ENCODE measurements at places on chromosomes 13 and 19.

GRCh38 chr19:8240274-8241229, 31.4 kb downstream of the CERS4 start:
- DNase-seq, result peak; percentile 82

GRCh38 chr13:29593605-29594297, 1.7 kb downstream of the SLC7A1 start:
- DNase-seq, result no peak

GRCh38 chr13:98254513-98254912, 77.4 kb upstream of the RNF113B start:
- DNase-seq, result no peak

GRCh38 chr13:71242201-71242600, 624.8 kb downstream of the DACH1 start:
- DNase-seq, result no peak

- DNase-seq, result no peak
These were observed 1.4 kb downstream of the EVI5L start for GRCh38 chr19:7831452-7831851.

GRCh38 chr19:48635966-48636858, 967 bp downstream of the DBP start:
- DNase-seq, result peak; percentile 3

- no peak for DNase-seq
These were observed 27.7 kb upstream of the ASF1B start for GRCh38 chr19:14164082-14164481.

- no peak for DNase-seq
These were observed 79.8 kb upstream of the NBEA start for GRCh38 chr13:34862311-34862710.

- no peak for DNase-seq
These were observed 29.3 kb downstream of the ZNF566 start for GRCh38 chr19:36460046-36460445.

GRCh38 chr19:15299568-15300409, 32.5 kb downstream of the BRD4 start:
- no peak for DNase-seq

- DNase-seq, result no peak
These were observed 57.9 kb upstream of the C1QTNF9 start for GRCh38 chr13:24251525-24251924.

DNA sequence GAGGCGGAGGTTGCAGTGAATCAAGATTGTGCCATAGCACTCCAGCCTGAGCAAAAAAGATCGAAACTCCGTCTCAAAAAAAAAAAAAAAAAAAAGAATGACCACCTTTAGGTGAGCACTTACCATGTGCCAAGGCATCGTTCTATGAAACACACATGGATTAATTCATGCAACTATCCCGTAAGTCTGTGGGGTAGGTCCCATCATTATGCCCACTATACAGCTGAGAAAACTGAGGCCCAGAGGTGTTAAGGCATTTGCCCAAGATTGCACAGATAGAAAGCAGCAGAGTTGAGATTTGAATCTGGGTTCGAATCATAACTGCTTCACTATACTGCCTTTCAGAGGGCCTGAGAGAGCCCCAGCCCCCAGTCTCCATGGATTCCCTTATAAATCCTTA, 2.3 kb downstream of the GMFG start:
- DNase-seq, result no peak

DNA sequence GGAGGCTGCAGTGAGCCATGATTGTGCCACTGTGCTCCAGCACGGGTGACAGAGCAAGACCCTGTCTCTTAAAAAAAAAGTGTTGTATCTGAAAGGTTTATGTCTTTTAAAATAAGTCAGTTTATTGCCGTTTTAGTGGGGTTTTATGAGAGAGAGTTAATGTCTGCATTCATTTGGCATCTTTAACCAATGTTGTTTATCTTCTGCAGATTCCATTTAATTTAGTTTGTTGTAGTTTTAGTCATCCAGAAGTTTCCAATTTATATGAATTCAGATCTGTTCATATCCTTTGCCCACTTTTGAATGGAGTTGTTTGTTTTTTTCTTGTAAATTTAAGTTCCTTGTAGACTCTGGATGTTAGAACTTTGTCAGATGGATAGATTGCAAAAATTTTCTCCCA, 36.7 kb upstream of the LPAR6 start:
- DNase-seq, result no peak

DNA sequence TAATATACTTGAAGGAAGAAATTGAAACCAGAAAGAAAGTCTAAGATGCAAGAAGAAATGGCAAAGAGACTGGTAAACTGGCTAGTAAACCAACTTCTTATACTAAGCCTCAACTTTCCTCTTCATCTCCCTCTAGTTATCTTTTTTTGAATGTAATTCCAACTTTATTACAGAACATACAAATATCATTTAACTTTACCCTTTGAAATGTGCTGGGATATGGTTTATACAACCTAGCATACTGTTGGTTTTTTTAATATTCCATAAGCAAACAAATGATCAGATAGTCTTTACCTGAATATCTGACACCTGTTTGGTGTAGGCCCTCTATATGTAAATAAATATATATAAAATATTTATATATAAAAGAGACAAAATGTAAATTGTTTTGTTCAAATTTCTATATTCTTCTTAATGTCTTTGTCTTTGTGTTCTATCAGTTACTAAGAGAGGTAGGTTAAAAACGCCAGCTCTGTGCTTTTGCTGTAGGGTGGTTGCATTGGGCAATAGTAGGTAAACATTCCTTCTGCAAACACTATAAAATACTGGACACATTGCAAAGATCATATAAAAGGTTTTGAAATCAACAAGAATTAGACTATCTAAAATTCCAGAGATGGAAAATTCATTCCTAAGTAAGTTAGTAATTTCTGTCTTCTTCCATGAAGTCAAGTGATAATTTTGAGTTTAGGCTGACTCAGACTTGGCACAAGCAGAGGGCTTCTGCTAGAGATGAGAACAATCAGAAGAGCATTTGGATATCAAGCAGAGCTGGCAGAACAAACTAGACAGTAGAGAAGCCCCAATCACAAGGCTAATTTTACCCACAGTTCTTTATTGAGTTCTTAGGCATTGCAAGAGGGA, 383.3 kb downstream of the RFC3 start:
- DNase-seq, result no peak

- DNase-seq, result no peak
These were observed 9.5 kb downstream of the MIER2 start for GRCh38 chr19:335072-335471.

DNA sequence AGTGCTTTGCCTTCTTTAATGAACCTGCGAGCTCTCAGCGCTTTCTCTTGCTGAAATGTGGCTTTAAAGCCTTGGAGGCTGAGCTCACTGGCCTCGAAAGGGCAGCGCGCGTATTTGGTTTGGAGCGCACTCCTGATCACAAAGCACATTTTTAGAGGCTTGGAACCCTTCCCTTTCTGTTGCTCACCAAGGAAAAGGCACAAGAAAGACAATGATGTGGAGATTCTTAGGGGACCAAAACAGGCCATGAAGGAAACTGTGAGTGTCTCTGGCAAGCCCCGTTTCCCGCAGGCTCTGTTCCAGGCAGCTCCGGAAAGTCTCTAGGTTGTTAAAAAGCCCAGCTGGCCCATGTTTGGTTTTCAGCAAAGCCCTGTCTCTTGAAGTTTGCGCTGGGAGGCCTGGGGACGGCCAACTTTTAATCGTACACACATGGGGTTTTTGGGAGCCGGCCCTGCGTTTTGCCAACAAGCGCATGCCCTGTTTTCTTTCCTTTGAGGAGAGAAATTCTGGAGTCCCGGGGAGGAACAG, 9.4 kb upstream of the SPC24 start:
- DNase-seq, result no peak

DNA sequence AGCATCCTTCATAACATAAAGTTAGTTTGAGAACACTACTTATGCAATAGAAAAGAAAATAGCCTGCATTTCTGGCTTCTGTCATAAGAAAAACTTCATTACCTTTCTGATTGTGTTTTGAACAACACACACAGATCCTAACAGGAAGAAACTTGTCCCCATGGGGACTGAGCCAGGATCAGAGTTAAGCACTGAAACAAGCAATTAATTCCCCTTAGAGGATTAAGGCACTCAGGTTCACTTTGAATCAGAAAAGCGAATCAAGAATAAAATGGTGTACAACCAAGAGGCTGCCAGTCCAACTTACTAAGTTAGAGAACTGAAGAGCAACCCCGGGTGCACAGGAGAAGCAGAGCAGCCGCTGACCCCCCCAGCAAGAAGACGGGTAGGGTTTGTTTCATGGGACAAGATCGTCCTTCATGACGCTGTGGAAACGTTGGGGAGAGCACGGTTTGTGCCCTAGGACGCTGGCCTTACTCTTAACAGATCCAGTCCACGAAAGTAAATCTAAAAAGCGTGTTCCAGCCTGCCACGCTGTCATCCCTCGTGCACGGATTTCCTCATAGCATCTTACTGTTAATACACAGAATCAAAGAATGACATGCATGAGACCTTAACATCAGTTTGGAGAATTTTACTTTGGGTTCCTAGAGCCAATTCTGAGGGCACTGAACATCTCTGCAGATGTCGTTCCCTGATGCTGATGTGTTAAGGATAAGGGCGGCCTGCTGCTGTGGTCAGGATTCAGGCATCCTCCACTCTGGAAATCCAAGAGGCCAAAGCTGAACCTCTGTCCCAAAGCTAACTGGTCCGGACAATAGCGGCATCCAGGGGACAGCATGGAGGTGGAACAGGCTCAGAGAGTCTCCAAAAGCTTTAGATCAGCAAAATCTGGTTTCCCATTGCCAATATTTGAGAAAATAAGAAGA, 46.4 kb downstream of the GGACT start:
- no peak for DNase-seq

DNA sequence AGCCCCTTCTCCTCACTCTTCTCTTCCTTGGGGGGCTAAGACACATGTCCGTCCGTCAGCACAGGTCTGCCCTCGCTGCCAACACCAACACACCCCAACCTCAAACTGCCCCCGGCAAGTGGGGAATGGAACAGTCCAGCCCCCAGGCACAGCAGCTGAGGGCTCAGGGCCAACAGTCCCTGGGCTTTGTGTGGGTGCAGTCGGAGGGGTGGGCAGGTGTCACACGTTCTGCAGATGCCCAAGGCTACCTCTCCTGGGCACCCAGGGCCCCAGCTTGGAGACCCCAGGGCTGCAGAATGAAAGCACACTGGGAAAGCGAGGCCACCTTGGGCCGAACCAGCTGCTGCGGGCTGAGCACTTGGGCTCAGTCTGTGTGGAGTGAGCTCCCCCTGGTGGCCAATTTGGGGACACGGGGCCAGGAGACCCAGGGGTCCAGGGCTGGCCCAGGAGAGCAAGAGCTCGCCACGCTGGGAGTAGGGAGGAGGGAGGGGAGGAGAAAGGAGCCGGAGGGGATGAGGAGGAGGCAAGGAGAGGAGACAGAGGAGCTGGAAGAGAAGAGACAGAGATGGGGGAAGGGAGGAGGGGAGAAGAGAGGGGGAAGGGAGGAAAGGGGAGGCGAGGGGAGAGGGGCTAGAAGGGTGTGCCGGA, 14.0 kb upstream of the ATP8B3 start:
- DNase-seq, result no peak

- no peak for DNase-seq
These were observed 428.7 kb downstream of the FGF9 start for GRCh38 chr13:22099585-22099984.

DNA sequence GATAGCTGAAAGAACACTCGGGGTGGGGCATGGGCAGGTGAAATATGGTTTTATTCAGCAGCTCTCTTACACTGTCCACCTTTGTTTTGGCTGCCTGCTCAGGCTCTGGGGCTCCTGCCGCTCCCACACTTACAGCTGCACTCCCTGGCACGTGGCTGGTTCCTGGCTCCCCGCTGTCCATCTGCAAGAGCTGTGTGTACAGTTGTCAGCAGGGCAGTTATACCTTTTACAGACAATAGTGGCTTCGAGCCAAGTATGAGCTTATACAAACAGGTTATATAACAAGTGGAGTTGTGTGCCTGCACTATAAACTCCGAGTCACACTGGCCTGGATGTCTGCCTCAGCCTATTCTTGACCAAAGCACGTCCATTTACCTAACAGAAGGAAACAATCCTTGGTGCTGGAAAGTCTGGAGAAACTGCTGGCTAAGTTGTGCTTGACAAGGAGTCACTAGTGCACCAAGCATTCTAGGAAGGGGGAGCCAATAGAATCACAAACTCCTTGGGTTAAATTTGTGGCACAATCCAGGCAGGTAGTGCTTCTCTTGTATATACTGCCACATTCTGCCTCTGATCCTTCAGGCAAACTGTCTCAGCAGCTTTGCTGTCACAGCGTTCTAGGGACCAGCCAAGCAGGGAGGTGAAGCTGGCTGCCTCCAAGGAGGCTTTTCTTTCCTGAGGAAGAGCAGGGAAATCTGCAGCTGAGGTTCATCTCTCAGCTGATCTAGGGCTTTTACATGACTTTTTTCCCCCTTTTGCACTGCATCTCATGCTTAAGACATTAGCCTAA, 68.2 kb downstream of the NHLRC3 start:
- DNase-seq, result no peak

DNA sequence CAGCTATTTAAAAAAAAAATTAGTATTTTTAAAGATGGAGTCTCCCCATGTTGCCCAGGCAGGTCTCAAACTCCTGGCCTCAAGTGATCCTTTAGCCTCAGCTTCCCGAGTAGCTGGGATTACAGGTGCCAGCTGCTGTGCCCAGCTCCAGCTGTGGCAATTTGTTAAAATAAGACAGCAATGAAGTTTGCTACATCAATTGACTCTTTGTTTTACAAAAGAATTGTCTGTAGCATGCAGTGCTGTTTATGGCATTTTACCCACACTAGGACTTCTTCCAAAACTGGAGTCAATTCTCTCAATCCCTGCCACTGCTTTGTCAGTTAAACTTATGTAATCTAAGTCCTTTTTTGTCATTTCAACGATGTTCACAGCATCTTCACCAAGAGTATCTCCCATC, 49.3 kb downstream of the NDFIP2 start:
- DNase-seq, result no peak

GRCh38 chr13:60679928-60680694, 283.1 kb downstream of the TDRD3 start:
- DNase-seq, result no peak

- DNase-seq, result no peak
These were observed 16.3 kb downstream of the METTL21C start for GRCh38 chr13:102678339-102679107.

DNA sequence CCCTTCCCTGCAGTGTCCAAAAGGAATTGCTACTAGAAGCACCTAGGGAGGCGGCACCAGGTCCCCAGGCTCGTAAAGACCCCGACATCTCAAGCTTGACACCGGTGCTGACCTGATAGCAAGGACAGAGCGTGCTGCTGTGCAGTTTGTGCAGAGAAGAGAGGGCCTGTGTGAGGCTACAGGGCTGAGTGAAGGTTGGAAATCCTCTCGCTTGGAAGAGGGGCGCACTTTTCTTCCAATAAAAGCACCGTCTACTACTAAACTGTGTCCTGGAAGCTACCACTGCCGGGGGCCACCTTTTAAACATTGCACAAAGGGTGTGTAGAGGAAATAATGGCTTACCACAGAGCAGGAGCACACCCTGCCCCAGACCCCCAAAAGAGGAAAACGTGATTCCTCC, 11.0 kb downstream of the TMEM272 start:
- DNase-seq, result no peak

DNA sequence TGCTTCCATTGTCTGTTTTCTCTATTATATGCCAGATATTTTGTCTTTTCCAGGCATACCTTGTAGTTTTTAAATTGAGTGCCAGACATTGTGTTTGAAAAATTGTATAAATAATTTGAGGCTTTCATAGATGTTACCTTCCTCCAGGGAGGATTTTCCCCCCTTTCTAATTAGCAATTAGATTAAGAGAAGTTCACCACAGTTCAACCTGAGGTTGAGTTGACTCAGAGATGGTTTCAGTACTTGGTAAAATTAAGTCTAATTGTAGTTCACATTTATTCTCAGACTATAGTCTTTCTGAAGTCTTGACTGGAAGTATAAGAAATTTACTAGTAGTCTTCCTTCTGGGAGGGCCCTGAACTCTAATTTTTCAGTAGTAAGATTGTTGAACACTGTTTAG, 104.1 kb upstream of the SCEL start:
- no peak for DNase-seq

- DNase-seq, result no peak
These were observed 17.7 kb upstream of the UPF1 start for GRCh38 chr19:18814063-18814462.

Measured in GF-D8 (cell line).